ENCODE measurements at places on chromosomes 7 and 10. TPM values are rescaled to one million over a fixed set of nuclear protein-coding genes. Genes with fewer than 3 reads are reported as not detected.

GRCh38 chr10:120098232-120098930, 205.9 kb downstream of the SEC23IP start:
- DNase-seq, result no peak

C10orf53 gene
- not detected for total RNA-seq

DNA sequence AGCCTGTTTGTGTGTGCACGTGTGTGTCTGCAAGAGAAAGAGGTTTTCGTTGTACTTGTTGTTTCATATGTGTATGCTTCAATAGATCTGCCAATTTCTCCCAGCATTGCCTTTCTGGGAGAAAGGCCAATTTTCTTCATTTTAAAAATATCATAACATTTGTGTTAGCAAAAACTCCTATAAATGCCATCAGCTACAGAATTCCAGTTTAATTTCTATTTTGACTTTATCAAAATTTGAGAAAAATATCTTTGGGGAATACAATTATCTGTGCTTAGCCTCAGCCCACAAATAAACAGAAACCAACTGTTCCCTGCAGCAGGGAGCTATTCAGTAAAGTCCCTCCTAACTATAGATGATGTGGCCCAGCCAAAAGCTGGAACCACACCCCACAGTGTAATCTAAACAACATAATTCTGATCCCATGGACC, 68.3 kb upstream of the MGMT start:
- DNase-seq, result no peak

CRTAC1 gene
- 0.37 TPM for total RNA-seq

DNA sequence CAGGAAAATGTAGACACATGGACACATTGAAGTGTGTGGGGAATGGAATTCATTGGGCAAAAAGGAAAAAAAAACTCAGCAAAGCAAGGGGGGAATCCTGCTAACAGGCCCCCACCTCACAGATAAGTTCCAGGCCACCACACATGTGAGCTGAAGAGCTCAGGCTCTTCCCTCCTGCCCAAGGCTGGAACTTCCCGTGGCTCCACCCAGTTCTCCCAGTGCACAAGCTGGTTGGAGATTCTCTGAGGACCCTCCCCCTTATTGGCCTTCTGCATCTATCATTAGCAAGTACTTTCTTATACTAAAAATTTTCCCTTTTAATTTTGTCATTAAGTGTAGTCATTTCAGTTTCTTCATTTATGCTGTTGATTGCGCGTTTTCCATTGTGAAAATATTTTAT, 190.8 kb downstream of the CCSER2 start:
- no peak for DNase-seq

Measured in chondrocyte (in vitro differentiated cells).